ENCODE measurements at places on chromosomes 3 and 15. TPM values are rescaled to one million over a fixed set of nuclear protein-coding genes. Genes with fewer than 3 reads are reported as not detected.

PIK3CA gene
- 13.0 TPM for total RNA-seq

LSMEM2 gene
- 29.2 TPM for total RNA-seq

SPTBN5 gene
- total RNA-seq, result 2.1 TPM

RGMA gene
- 3.4 TPM for total RNA-seq

NPAP1 gene
- 0.28 TPM for total RNA-seq

IL1RAP gene
- total RNA-seq, result 8.9 TPM

LRTM1 gene
- not detected for total RNA-seq

ACTR8 gene
- 35.9 TPM for total RNA-seq

LMOD3 gene
- total RNA-seq, result 0.11 TPM

GOLGA8A gene
- total RNA-seq, result 135 TPM

EXD1 gene
- not detected for total RNA-seq

KBTBD13 gene
- total RNA-seq, result 3.3 TPM

LRRIQ4 gene
- not detected for total RNA-seq

CDCP1 gene
- total RNA-seq, result 0.12 TPM

HACD2 gene
- total RNA-seq, result 8.8 TPM

SLC28A1 gene
- 0.24 TPM for total RNA-seq

MYH15 gene
- 0.56 TPM for total RNA-seq

GADL1 gene
- total RNA-seq, result 10.8 TPM
